ENCODE measurements at places on chromosomes 1 and 21.
A peak's percentile ranks its signal among the peaks of the same experiment; 100 is the strongest.

- no peak for DNase-seq
These were observed 11.2 kb upstream of the FGGY start for GRCh38 chr1:59285691-59286090.

DNA sequence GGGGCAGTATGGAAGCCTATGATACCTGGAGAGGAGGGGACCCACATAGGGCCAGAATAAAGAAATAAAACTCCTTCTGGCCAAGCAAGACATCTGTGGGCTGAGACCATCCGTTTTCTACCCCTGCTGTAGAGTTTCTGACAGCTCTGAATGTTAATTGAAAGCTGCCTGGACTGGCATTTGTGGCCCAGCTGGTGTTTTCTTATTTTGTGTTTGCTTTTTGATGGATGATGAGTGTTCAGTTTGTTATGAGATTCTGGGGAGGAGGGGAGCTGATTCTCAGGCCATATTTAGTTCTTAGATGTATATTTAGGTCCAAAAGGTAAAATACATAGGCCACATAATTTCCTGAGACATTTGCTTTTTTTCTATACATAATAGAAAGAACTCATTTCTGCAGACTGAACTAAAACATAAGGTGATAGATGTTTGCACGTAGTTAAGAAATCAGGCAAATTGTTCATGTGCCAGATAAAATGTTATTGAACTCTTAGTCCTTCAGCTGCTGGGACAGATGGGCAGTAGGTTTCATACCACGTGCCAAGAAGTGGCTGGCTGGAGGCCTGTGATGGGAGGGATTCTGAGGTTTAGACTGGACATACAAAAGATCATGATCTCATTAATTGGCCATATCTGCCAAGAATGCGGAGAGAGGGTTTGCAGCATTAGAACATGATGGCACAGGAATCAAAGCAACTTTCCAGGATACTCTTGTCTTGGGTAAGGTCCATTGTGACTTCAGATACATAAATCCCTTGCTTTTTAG, 54.1 kb downstream of the DSCAM start:
- DNase-seq = no peak

- DNase-seq = peak; percentile 77
These were observed 142.3 kb upstream of the EDN2 start for GRCh38 chr1:41626616-41627375.

- DNase-seq = no peak
These were observed 125.2 kb upstream of the DSCAM start for GRCh38 chr21:40972151-40972550.

DNA sequence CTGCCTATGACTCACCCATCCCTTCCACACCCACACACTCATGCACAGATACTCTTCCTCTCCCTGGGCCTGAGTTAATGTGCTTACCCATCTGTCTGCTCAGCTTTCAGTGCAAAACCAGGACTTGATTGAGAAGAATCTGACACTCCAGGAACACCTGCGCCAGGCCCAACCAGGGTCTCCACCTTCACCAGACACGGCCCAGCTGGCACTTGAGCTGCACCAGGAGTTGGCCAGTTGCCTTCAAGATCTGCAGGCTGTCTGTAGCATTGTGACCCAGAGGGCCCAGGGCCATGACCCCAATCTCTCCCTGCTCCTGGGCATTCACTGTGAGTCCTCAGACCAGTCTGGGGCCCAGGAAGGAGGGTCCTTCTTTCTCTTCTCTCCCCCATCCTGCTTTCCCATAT, 3.5 kb upstream of the SH3BGRL3 start:
- DNase-seq = no peak

DNA sequence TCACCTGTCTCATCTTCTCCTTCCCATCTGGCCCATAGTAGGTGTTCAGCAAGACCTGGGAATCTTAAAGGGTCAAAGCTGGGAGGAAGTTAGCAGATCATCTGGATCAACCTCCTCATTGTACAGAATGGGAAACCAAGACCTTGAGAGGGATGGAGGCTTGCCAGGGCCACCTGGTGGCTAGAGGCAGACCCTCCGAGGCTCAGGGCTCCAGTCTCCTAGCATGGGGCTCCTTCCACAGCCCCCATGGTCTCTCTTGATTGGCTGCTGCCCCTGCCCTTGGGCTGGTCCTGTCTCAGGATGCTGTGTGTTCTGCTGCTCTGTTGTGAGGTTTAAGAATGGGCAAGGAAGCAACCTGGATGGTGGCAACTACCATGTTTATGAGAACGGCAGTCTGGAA, 68.7 kb upstream of the CNTN2 start:
- no peak for DNase-seq

DNA sequence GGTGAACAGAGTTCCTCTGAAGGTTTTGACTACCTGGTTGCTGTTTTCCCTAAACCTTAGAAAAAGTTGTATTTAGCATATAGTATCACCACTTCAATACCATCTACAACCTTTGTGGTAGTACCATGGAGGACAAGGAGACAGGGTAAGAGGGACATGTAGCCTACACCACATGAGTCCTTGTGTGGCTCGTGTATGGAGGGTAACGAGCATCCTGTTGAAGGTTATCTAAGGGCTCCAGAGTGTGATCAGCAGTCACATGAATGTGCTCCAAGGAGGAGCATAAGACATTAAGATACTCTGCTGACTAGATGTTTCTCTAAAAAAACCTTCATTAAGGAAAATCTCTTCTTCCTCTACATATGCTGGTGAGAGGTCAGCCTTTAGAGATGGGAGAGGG, 67.3 kb downstream of the VCAM1 start:
- DNase-seq = no peak

- no peak for DNase-seq
These were observed 12.8 kb downstream of the SMAP2 start for GRCh38 chr1:40386359-40386723.

GRCh38 chr1:151819976-151820623, 11.5 kb downstream of the RORC start:
- peak; percentile 57 for DNase-seq

DNA sequence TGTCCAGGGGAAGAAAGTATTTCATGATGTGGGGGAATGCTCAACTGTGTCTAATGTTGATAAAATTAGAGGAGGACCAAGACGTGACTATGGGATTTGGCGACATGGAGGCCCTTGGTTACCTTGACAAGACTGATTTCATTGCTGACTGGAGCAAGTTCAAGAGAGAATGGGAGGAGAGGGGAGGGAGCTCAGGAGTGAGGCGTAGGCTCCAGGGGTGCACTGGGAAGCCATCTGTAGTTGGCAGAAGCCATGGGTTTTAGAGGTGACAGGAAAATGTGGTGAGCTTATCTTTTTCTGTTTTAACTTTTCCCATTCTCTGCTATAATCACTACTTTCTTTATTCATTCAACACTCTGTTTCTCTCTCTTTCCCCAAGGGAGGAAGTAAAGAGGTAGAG, 15.8 kb downstream of the UBE4B start:
- DNase-seq = no peak

DNA sequence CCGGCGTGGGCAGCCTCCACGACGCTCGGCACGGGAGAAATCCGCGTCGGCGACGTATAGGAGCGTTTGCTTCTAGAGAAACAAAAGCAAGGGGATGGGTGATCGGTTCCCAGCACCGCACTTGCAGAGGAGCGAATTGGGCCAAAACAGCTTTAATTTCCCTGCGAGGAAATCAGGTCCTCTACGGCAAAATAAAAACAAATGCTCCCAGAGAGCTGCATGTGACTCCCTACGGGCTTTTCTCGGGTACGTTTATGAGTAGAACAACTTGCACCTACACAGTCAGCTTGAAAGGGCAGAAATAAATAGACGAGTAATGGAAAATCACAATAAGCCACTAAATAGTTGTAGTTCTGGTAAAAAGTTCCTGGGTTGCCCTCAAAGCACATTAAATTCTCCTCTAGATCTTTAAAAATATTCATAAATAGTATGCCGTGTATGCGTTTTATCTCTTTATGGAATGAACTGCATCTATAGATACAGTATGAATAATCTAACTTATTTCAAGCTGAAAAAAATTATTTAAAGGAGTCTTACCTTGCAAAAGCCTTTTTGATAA, 1.2 kb downstream of the NHLH2 start:
- DNase-seq = no peak

GRCh38 chr21:36178349-36178748, 21.7 kb downstream of the DOP1B start:
- no peak for DNase-seq

DNA sequence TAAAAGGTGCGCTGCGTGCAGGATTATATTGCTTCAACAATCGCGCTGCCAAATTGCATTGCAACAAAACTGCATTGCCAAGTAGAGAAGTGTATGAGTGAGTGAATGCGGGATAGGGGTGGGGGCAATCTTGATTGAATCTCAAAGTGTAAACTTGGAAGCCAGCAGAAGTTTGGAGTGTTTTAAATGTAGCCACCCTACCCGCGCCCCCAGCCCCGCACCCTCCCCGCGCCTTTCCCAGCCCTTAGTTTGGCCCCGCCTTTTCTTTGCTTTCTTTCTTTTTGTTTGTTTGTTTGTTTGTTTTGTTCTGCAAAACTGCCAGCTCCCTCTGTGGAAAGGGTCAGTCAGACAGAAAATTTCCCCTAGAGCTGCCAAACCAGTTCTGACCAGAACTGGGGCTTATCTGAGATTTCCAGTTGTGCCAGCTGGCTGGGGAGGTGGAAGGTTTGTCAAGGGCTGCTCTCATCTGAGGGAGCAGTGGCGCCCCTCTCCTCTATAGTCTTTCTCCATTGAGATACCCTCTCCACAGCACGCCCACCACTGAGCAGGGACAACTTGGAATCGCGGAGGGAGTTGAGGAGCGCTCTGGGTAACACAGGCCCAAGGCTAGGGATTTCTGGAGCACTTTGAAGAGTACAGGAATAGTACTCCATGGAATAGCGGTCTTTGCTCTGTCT, 666 bp upstream of the BEND5 start:
- no peak for DNase-seq

GRCh38 chr1:27525296-27526272, 35.6 kb upstream of the WASF2 start:
- DNase-seq = peak; percentile 66

- no peak for DNase-seq
These were observed 7.6 kb upstream of the NFASC start for GRCh38 chr1:204863024-204863423.

GRCh38 chr1:230381585-230381984, 44.5 kb downstream of the PGBD5 start:
- no peak for DNase-seq

DNA sequence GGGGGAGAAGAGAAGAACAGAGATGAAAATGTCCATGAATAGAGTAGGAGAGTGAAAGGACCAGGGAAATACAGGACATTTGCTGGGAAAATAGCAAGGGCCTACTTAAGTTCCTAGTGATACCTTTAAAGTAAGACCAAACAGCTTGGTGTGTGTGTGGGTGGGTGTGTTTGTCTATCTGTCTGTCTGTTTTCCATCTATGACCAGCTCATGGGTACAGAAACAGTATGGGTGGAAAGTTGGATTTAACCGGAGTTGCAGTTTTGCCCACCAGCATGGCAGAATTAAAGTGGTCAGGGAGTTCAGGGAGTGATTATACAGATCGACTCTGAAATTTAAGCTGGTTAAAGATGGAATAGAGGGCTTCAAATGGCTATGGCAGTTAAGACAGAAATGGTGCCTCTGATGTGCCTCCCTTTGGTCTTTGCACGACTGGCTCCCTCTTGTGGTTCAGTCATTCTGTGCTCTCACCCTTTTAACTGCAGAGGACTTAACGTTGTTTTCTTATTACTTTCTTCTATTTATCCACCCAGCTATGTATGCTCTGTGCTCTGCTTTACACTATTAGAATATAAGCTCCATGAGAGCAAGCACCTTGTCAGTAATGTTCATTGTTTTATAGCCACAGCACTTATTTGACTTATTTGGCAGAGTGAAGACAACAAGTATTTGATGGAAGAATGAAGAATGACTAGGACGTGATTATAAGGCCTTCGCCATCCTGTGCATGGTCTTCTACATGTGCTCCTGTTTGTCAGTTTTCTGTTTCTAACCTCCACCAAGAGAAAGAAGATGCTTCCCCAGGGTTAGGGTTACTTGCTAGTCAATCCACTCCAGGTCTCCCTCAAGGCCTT, 72.7 kb upstream of the AK4 start:
- DNase-seq = peak; percentile 38

- no peak for DNase-seq
These were observed 239.0 kb downstream of the USH2A start for GRCh38 chr1:216184126-216184680.

DNA sequence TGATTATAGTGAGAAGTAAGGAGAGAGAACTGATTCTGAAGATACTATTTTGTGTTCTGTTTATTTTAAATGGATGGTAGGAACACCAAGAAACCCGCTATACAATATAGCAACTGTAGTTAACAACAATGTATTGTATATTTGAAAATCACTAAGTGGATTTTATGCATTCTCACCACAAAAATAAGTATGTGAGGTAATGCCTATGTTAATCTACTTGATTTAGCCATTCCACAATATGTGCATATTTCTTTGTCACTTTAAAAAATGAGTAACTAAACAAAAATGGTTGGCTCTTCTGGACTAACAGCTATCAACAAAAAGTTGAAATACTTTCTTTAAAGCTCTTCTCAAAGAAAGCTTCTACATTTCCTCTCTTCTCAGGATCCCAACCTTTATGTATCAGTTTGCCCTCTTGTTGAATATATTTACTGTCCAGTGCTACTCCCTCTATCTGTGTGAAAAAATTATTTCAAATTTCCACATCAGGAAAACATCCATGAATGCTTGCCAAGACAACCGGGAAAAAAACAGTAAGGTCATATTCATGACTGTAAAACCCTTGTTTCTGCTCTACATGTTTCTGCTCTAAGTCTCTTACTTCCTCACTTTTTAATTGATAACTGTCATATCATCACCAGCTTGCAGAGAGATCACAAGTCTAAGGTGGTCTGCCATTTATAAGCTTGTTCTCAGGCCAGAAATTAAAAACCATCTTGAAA, 27.0 kb downstream of the CLCA4 start:
- no peak for DNase-seq

DNA sequence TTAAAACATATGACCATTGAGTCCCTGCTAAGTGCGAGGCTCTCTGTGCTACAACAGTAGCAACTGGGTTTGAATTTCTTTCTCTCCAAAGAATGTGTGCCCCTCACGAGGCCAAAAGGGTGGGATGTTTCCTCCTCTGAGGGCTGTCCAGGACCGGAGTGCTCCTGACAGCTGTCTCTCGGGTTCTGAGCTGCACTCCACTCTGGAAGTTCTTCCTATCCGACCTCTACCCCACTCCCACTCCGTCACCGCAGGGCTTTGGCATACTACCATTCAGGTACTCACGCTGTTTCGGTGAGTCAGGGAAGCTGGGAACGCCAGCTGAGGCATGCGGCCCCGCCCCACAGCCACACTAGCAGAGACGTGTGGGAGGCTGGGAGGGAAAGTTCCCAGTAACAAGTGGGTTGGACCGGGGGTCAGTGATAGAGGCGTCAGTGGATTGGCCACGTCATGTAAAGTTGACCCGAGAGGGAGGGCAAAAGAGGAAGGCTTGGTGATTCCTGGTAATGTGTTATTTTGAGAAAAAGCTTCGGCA, 705 bp upstream of the SLC50A1 start:
- peak; percentile 97 for DNase-seq

GRCh38 chr1:223249854-223250631, 107.0 kb upstream of the TLR5 start:
- peak; percentile 38 for DNase-seq

DNA sequence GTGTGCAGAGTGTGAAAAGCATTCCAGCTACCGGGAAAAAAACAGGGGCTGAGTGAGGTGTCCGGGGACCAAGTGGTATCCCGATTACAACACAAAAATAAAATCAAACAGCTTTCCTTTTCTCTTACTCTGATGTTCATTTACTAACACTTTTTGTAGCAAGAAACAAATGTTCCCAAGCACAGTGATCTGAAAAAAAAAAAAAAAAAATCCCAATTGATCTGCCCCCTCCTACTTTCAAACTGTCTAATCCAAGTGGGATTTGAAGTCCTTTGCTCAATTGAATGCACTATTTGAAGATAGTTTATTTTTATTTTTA, 1.3 kb downstream of the BACE2 start:
- no peak for DNase-seq

GRCh38 chr1:2212532-2213491, 15.3 kb upstream of the SKI start:
- peak; percentile 86 for DNase-seq

All from RWPE1 (cell line).